ENCODE measurements at places on chromosomes 5 and 9.

DNA sequence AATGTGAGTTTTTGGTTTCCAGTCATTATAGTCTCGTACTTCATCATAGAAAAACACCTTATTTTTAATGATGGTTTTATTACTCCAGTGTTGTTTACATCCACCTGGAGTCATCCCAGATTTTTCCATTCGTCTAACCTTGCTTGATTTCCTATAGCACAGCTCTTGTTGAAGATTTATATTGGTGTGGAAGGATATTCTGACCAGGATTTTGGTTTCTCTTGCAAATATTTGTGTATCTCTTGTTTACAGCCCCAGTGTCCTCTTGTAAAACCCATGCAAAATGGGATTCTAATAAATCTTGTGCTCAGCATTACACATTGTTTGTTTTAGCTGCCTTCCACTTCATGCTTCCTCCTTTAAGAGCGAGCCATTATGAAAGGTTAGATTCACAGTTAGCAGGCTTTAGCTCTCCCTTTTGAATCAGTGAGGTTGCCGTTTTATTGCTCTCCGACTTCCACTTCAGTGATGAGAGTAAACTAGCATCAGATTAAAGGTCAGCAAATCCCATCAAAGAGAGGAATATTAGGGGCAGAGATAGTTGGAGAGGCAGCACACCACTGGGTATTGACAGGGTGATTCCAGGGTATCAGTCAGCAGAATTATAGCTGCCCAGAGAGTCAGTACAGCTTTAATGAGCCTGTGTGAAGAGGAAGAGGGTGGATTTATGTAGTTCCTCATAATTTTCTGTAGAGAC is 157.1 kb downstream of the PBX3 start:
- no peak for DNase-seq

- peak; percentile 83 for DNase-seq
Observed at GRCh38 chr9:92607773-92608172, 62.2 kb downstream of the IPPK start.

- DNase-seq = no peak
Observed at GRCh38 chr5:144315994-144316634, 145.4 kb downstream of the KCTD16 start.

GRCh38 chr9:130461218-130461630 is 16.5 kb downstream of the ASS1 start:
- peak; percentile 85 for DNase-seq

- no peak for DNase-seq
Observed at GRCh38 chr9:104374711-104375110, 129.4 kb upstream of the OR13F1 start.

DNA sequence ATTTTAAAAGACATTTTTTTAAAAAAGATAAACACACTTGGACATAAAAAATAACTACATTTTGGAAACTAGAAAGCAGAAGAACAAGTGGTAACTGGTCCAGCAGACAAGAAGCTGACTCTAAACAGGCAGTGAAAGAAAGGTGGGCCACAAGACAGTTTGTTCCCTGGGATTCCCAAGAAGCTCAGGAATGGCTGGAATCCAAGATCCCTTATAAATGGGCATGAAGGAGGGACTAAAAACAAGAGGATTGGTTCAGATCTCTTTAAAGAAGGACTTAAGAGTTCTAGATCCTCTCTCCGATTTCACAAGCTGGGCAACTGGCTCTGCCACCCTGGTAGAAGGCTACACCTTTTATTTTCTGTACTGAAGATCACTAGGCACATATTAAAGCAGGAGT is 102.8 kb downstream of the ARL15 start:
- DNase-seq = no peak

- DNase-seq = no peak
Observed at GRCh38 chr5:114434396-114435219, 72.7 kb downstream of the KCNN2 start.

Data from GM03348 (cell line).